T-helper 1 cell (primary cell): ENCODE measurements at places on chromosomes 6 and 20.

- no peak for DNase-seq
Measured at GRCh38 chr6:70041411-70041810, 175.1 kb downstream of the COL19A1 start.

GRCh38 chr20:23164176-23164601 is 78.1 kb upstream of the CD93 start:
- DNase-seq = no peak

- DNase-seq = no peak
Measured at GRCh38 chr20:10318291-10319024, 99.8 kb downstream of the SNAP25 start.

DNA sequence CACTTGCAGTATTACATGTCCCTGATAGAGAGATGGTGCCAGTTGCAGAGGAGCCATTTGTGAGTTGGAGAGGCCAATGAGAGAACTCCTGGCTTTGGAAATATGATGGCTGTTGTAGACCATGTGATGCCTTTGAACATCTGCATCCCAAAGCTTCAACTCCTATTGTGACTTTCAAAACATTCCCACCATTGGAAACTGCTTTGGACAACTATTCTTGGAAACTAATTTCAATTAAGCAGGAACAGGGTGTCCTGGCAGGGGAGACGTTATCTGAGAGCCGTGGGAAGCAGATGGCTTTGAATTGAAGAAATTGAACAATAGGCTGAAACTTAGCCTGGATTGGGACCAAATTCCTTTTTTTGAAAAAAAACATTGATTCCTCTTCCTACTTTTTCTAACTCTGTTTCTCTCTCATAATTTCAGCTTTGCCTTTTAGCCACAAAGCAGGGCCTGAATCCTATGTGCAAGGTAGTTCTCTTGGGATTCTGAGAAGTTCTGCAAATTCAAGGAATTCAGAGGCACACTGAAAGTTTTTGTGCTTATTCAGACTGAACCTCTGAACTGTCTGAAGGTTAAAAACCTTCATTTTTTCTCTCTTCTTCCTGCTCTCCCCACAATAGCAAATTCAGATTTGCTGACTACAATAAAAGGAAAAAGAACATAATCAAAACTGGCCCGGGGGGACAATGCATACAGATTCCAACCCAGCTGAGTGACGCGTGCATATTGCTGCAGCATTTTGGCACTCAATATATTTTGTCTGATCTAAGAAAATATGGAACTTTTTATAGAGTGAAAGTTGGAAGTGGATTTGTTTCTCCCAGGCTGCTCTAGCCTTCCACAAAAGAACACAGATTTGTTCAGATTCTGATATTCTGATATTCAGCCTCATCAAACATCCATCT is 720.4 kb upstream of the CHD6 start:
- no peak for DNase-seq

DNA sequence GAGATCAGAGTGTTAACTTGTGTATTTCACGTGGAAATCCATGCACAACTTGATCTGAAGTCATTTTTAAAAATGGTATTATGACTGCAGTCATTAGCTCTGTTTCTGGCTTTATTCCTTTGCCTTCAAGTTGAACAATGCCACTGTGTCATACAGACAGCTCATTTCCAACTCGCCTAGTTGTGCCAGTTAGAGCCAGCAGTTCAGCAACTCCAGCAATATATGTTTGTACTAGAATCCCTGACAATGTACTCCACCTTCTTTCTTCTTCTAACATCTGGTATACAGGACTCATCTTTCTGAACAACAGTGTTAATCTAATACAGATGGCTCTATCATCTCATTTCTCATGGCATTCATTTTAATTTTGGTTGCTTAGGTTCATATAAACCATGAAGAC is 418.3 kb upstream of the POU3F2 start:
- DNase-seq = no peak

- DNase-seq = no peak
Measured at GRCh38 chr6:150336299-150336698, 32.5 kb upstream of the IYD start.

GRCh38 chr6:169062272-169062671 is 191.4 kb downstream of the THBS2 start:
- DNase-seq = no peak

DNA sequence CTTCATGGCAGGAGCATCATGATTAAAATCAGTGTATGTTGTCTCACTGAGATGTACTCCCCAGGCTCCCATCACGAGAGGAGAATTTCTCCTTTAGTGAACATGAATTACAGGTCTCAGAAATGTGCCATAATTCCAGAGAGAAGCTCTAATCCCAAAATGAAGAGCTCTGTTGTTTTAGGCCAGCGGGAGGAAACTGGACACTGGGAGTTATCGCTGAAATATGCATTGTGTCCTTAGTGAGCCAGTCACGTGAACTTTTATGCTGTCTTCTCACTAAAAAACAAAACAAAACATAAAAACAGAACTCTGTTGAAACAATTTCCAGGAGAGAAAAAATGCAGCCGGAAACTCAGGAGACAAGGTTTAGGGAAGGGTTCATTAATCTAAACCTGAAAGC is 315.7 kb upstream of the NT5E start:
- DNase-seq = no peak

DNA sequence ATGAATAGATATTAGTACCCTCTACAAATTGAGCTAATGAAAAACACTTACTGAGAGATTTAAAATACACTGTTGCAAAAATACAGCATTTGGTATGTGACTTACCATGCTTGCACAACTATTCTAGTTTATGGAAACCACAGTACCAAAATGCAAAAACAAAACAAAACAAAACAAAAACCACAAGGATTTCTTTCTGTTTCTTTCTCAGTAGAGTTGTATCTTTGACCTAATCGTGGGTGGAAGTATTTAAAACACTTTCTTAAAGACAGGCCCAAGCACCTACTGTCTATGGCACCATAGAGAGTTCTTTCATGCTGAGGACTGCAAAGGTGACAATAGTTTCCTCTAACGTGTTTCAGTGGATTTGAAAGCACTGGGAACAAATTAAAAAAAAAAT is 95.3 kb upstream of the C6orf118 start:
- DNase-seq = no peak

- no peak for DNase-seq
Measured at GRCh38 chr20:7399114-7399513, 541.1 kb downstream of the HAO1 start.

GRCh38 chr6:149963212-149963461 is 606 bp upstream of the ULBP1 start:
- DNase-seq = no peak

- no peak for DNase-seq
Measured at GRCh38 chr6:147132889-147133288, 71.3 kb upstream of the STXBP5 start.

GRCh38 chr6:11445146-11445545 is 92.4 kb upstream of the TMEM170B start:
- no peak for DNase-seq

GRCh38 chr20:22407237-22408193 is 176.9 kb downstream of the FOXA2 start:
- no peak for DNase-seq

DNA sequence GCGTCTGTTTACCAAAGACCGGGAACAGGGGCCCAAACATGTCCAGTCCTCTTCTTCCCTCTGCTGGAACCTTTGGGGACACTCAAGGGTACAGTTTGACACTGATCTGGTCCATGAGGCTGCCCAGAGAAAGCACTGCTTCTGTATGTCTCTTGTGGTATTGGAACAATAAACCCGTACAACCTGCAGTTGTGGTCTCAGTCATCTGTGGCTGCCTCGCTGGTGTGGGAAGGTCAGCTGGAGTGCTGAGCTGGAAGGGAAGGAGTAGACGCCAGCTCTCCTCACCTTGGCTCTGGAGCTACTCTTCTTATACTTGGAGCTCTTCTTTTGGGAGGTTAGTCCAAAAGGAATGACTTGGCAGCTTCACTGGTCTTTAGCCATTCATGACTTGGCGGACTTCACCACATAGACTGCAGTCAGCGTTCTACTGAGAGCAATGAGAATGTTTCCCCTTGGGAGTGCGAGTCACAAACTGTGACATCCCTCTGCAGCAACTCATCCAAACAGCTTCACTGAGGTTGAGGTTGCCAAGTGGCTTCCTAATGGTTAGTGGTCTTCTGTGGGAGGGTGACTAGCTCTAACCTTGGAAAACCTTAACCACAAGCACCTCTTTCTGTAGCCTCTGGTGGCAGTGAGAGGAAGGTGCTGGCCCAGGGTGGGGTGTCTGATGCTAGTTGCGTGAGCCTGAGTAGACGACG is 81.2 kb downstream of the ASXL1 start:
- DNase-seq = no peak

- no peak for DNase-seq
Measured at GRCh38 chr20:23396950-23397627, 24.2 kb downstream of the NAPB start.

DNA sequence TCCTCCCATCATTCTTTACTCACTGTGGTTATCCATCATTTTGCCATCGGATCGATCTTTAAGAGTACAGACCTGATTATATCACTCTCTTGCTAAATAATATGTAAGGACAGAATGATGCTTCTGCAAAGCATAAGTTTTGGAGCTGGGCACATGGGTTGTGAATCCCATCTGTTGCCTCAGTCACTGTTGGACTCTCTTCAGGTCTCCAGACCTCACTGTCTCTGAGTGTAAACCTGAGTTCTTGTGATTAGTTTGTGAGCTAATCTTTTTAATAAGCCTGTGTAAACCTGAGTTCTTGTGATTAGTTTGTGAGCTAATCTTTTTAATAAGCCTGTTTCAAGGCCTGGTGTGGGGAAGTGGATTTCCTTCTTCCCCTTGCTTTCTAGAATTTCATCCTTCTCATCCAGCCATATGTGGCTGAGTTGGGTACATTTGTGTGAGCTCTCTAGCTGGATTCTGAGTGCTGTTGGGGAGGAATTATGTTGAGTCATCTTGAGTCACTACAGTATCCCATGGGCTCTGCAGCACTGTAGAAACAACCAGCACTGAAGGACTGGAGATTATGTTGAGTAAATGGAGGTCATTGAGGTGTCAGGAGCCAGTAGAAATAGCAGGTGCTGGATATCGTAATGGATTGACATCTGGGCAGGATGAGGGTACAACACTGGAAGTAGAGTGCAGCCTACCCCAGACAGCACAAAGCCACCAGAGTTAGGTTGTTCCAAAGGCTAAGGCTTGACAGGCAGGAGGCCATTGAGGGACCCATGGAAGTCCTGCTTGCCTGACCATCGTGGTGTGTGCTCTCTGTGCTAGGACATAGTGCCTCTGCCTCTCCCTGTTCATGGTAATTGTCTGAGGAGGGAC is 52.4 kb downstream of the SCAND1 start:
- no peak for DNase-seq

DNA sequence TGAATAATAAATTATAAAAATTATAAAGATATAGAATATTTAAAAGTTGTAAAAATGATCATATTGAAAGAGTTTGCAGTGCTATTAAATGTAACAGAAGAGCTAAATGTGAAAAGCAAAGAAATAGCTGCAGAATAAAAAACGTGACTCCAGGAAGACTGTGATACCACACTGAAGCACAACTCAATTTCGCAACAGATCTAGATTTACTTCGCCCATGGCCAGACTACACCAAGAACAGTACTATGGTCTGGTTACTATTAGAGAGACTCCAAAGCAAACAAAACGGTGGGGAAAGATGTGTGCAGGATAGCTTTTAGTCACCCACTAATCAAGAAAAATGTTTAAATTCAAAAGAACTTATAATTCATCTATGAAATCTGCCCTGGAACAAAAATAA is 1.9 kb downstream of the CHD6 start:
- no peak for DNase-seq

GRCh38 chr6:12516070-12516469 is 200.5 kb upstream of the PHACTR1 start:
- DNase-seq = no peak

GRCh38 chr20:32508775-32509119 is 76.4 kb downstream of the NOL4L start:
- DNase-seq = no peak

- no peak for DNase-seq
Measured at GRCh38 chr6:34957231-34957783, 68.3 kb downstream of the ANKS1A start.

DNA sequence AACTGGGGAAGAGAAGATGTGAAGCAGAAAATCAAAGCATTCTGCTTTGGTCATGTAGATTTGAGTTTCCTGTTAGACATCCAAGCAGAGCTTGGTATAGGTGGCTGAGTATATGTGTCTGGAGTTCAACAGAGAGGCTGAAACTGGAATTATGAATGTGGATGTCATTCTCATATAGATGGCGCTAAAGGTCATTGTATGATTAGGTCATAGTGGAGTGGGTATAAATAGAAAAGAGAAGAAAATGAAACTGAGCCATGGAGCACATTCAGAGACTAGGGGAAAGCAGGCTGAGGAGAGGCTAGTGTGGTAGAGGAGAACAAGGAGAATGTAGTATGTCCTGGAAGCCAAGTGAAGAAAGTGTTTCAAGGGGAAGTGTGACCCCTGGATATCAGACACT is 295.6 kb upstream of the PLN start:
- DNase-seq = no peak

- DNase-seq = no peak
Measured at GRCh38 chr6:105817370-105817769, 268.8 kb upstream of the PRDM1 start.

DNA sequence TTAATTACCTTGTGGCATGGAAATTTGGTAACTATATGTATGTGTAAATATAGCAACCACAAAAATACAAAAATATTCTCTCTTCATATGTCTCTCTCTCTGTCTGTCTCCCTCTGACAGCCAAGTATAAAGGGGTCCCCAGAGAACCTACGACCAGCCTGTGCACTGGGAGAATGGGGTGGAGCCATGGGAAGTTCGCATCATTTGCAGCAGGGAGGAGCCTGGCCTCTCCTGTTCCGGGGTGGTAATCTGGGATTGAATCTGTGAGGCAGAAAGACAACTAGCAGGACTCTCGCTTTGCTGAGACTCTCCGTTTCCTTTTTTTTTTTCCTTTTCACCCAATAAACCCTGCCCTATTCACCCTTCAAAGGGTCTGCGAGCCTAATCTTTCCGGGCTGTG is 1109.1 kb downstream of the HACE1 start:
- no peak for DNase-seq

DNA sequence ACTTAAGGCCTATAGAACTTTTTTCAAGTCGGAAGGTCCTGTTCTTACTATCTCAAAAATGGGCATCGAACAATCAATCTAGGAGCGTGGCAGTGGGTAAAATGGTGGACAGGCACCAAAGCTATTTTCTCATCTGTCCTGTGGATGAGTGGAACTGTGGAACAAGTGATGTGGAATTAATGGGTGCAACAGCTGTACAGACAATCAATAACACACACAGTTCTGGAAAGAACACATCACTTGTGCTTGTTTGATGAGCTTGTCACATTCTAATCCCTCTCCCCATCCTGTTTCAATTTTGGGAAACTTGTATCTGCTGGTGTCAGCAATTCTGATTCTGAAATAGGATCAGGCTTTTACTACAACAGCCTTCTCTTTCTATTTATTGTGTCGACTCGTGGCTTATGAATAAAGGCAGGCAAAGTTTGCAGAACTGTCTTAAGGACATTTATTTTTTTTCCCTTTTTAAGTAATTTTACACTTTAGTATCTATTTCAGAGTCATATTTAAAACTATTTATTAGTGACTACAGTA is 11.5 kb downstream of the RBM24 start:
- DNase-seq = no peak

DNA sequence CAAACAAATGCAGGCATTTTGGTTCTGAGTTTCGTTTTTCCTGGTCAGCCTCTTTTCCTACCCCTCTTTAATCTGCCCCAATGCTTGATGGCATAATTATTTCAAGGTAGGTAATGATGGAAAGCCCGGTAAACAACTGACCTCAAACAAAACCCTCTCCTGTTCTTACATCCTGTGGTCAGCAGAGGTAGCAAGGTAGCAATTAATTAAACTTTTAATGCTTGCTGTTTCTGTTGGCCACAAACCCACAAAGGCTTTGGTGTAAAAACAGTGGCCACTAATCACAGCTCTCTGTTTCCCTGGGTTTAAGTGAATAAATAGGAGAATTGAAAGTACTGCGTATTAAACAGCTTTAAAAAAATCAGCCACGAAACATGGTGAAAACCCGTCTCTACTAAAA is 261.5 kb upstream of the SOX4 start:
- DNase-seq = no peak
